Vagina (tissue), 2 donors: ENCODE measurements at places on chromosomes 7 and 10.

DNA sequence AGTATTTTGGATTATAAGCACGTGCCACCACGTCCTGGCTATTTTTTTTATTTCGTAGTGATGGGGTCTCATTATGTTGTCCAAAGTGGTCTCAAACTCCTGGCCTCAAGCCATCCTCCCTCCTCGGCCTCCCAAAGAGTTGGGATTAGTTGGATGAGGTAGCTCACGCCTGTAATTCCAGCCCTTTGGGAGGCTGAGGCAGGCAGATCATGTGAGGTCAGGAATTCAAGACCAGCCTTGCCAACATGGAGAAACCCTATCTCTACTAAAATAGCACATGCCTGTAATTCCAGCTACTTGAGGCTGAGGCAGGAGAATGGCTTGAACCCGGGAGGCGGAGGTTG, 21.8 kb upstream of the YWHAG start:
- no peak for DNase-seq

DNA sequence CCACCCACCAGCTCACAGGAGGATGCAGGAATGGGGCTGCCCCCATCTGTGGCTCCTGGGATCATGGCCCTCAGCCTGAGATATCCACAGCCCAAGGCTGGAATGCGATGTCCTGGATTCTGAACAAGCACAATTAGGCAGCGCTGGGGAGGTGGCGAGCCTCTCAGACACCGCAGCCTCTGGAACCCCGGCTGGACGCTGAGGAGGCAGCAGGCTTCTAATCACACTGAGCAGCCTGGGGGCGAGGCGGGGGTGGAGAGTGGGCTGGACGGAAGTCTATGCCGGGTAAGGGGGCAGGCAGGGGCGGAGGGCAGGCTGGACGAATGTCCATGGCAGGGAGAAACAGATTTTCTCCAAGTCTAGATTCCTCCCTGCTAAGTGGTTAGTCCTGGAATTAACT, 56.4 kb downstream of the DPYSL4 start:
- DNase-seq: no peak

DNA sequence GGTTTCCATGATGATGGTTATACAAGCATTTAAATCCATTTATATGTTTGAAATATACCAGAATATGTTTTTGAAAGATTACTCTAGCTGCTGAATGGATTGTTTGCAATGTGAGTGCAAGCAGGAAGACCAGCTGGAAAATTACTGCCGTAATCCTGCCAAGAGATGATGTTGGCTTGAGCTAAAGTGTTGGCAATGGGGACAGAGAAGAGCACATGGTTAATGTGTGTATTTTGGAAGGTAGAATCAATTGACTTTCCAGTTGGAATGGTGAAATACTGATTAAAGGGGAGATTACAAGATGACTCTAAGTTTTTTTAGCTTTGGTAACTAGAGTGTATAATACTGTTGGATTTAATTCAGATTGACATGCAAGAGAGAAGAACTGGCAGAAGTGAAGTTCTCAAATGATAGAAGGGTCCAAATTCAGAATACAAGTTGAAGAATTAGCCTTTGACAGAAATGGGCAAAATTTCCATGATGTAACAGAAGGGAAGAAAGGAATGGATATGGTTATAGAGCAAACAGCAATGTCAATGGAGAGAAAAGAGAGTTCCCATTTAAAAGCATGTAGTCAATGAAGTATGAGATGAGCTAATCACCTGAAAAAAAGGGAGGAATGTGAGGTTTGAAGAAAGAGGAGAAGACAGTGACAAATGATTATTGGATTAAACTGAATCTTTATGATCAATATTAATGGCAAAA, 422.0 kb downstream of the CDC14C start:
- no peak for DNase-seq

GRCh38 chr10:77939561-77940001, 13.0 kb upstream of the DLG5 start:
- no peak for DNase-seq

- DNase-seq: no peak
Observed at GRCh38 chr10:14244801-14245211, 85.9 kb downstream of the FRMD4A start.

DNA sequence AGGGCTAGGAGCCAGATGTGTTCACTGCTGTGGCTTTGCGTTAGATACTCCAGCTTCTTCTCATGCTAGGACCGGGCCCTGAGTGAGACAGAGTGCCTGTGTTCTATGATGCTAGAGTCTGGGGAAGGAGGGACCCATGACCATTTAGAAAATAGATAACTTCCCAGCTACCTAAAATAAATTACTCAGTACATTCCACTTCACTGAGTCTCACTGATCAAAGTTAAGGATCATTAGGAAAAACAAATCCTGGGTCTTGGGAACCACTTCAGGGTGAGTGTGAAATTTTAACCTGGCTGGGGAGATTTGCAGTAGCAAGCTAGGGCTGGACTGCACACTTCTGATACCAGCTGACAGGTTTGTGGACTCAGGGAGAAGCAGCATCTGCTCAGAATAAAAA, 138.1 kb downstream of the EMX2 start:
- DNase-seq: no peak

- no peak for DNase-seq
Observed at GRCh38 chr7:143393267-143394041, 12.3 kb downstream of the ZYX start.

- no peak for DNase-seq
Observed at GRCh38 chr7:138233189-138233588, 156.9 kb downstream of the AKR1D1 start.

GRCh38 chr7:129843365-129843898, 109.3 kb downstream of the UBE2H start:
- DNase-seq: no peak

DNA sequence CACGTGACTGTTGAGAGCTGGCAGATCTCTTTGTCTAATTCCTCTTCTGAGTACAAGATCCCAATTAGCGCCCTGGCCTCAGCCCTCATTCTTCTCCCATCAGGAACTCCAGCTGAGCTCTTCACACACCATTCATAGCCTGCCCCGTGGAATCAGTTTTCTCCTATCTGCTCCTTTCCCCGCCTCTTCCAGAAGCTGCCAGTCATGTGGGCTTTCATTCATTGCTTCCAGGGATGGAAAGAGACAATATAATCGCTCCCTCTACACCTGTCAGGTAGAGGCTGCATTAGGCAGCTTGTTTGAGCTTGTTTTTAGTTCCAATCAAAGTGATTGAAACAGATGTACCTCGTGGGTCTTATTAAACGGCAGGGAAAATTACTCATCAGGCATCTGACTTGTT, 515.8 kb downstream of the TYW1 start:
- no peak for DNase-seq

DNA sequence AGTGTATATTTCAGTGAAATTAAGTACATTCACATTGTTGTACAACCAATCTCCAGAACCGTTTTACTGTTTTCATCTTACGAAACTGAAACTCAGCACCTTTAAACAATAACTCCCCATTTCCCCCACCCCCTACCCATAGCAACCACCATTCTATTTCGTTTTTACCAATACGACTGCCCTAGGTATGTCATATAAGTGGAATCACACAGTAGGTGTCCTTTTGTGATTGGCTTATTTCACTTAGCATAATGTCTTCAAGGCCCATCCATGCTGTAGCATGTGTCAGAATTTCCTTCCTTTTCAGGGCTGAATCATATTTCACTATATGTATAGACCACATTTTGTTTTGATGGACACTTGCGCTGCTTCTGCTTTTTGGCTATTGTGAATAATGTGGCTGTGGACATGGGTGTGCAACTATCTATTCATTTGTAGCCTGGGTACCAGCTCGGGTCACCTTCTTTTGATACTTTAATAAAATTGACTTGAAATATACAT, 34.3 kb upstream of the DLG5 start:
- DNase-seq: no peak

GRCh38 chr10:52658112-52658511, 114.5 kb downstream of the MBL2 start:
- DNase-seq: no peak

- DNase-seq: no peak
Observed at GRCh38 chr7:41861642-41862041, 158.8 kb upstream of the INHBA start.

GRCh38 chr10:84317174-84317573, 11.2 kb upstream of the CCSER2 start:
- no peak for DNase-seq

DNA sequence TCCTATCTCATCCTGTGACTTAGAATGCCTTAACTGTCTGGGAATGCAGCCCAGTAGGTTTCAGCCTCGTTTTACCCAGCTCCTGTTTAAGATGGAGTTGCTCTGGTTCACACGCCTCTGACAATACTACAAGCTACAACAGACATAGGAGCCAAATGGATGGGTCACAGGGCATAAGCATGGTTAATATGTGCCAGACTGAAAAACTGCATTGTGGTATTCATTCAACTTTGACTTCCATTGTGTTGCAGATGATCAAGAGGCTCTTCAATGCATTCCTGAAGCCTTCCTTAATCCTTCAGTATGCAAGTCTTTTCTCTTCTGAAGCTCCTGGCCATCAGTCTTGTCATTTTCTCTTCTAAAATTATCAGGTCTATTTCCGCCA, 20.3 kb upstream of the RNF32 start:
- no peak for DNase-seq

DNA sequence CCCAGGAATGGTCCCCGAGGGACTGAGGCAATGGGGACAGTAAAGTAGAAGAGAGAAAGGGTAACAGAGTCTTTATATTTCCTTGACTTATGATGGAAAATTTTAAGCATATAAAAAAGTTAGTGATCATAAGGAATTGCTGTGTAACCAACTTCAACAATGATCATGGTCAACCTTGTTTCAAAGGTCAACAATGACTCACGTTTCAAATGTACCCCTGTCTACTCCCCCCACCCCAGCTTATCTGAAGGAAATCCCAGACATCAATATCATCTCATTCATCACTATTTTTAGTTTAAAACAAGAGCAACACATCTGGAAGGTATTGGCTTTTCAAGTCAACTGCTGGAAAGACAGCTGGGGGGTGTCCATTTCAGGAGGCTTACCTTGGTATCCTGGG, 92.9 kb downstream of the SMURF1 start:
- DNase-seq: no peak

GRCh38 chr10:133087679-133088178, at the start of gene ADGRA1:
ADGRA1 (plus strand) TSS chr10:133087924; CDS start chr10:133088910, 986 bp downstream.
- no peak for DNase-seq

- DNase-seq: no peak
Observed at GRCh38 chr7:47091141-47091540, 490.8 kb downstream of the TNS3 start.
